ENCODE measurements at places on chromosomes 7 and 10.

DNA sequence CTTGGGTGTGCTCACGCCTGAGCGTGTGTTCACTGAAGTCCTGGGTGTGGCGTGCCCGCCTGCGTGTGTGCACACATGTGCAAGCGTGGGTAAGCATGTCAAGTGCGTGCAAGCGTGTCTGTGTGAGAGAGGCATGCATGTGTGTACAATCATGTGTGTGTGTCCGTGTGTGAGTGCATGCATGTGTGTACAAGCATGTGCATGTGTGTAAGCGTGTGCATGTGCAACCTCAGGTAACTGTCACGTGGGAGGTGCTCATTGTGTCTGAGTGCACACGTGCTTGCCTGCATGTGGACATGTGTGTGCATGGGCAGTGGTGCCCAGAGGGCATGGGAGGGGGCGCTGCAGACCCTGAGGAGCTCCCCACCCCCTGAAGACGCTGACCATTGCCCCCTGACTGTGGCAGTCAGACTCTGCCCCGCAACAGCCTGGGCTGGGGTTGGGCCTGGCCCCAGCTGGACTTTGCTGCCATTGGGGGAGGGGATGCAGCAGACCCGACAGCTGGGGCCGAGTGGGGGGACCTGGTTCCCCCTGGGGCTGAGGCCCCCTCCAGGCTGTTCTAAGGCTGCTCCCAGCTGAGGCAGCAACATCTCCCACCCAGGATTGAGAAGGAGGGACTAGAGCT, 88.1 kb downstream of the UNCX start:
- DNase-seq = no peak

DNA sequence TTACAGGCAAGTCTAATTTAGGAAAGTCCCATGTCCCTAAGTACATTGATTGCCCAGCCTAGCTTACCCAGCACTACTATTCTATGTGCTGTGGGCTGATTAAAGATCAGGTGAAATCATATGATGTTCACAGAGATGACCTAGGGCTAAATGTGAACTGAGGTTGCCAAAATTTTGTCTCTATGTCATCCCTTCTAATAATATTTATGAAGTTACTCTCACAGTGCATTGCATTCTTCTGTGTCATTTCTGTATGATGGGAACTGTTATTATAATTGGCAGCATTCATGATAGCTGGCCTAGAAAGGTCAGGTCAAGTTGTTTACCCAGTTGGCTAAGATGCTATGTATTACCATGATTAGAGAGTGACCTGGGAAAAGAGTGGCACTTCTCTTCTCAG, 2.8 kb upstream of the PDK4 start:
- no peak for DNase-seq

DNA sequence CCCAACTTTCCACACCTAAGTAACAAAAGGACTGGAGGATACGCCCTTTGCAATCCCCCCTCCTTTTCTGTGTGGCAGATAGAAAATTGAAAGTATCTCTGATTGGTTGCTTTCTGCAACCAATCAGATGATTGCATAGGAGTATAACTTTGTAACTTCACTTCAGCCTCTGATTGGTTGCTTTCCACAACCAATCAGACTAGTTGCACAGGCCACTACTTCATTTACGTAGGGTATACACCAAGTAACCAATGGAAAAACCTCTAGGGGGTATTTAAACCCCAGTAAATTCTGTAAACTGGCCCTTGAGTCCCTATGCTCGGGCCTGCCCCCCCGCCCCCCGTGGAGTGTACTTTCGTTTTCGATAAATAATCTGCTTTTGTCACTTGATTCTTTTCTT, 1080.4 kb downstream of the CNTNAP2 start:
- DNase-seq = no peak

- no peak for DNase-seq
Measured at GRCh38 chr10:110512461-110513187, 14.9 kb downstream of the DUSP5 start.

DNA sequence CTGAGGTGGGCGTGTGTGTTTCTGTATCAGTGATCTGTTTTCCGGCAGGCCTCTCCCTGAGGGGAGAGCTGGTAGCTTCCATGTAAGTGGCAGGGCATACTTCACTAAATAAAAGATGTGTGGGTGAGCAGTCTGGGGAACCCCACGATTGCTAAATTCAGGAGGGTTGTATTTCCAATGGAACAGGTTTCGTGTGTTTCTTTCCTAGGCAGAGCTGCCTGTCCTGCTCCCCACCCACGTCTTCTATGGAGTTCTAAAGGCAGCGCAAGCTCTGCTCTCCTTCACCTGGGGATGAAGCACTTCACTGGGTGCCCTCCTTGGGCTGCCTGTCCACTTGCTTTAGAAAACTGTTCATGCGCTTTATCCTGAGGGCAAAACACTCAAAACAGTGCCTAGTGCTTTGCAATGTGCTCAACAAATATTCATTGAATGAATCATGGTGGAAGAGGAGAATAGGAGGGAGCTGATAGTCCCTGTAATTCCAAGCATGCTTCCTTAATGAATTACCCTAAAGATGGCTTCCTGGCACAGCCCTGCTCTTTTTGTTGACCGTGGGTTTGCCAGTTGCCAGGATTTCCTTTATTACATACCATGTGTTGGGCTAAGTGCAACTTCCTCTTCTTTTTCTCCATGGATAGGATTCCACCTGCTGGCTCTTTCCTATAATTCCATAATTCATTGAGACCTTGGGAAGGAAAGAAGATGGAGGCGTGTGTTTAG, 50.6 kb upstream of the SRPK2 start:
- peak; percentile 23 for DNase-seq

DNA sequence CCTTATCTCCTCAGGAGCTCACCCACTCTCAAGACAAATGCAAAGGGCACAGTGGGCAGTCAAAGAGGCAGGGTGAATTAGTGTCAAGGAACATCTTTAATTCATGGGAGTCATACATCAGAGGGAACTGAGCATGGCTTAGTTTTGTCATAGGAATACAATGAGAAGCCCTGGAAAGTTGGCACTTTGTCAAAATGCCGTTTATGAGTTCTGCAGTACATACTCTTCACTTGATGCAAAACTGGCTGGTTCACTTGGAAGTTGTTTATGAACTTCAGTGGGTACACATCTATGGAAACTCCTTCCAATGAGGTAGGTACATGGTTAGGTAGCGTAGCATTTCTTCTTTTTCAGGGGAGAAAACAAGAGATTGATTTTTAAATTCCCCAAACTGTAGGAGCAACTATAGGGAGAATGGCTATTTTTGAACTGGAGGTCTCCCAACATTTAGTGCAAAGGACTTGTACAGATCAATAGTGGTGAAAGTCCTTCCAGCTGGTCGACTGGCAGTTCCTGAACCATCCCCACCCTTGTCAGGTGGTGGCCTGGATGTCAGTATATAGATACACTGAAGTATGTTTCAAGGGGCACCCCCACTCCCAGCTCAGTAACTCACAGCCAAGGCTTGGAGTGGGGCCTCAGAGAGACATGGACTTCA, 580.5 kb downstream of the REEP3 start:
- no peak for DNase-seq

- DNase-seq = no peak
Measured at GRCh38 chr10:89352802-89353201, 25.0 kb downstream of the IFIT3 start.

DNA sequence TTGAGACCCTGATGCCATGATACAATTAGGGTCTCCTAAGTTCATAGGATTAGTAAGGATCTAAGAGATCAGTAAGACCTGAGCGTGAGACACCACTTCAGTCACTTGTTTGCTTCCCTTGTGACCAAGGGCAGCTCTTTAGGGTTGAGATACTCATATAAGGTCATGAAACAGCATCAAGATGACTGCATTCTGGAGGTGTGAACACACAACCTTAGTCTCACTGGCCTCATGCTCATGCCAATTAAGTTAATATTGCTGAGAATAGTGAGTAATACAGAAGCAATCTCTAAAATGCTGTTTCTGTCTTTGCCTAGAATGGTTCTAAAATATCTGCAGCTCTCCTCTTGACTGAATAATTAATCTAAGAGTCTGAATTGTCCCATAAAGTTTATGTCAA, 39.6 kb upstream of the KLHL7 start:
- no peak for DNase-seq

DNA sequence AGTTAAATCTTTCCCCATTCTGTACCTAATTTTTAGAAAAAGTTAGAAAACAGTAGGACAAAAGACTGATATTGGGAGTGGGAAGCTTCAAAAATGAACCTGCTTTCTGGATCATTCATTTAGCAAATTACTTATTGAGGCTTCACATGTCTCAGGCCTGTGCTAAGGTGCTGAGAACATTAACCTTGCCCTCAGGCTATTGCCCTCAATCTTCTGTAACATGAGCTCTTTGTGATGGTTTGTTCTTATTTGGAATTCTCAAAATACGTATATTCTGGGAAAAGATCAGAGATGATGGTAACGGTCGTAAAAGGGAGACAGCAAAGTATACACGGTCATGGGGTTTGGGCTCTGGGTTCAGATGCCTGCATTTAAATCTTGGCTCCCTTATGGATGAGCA, 39.5 kb upstream of the PRKG1 start:
- no peak for DNase-seq

DNA sequence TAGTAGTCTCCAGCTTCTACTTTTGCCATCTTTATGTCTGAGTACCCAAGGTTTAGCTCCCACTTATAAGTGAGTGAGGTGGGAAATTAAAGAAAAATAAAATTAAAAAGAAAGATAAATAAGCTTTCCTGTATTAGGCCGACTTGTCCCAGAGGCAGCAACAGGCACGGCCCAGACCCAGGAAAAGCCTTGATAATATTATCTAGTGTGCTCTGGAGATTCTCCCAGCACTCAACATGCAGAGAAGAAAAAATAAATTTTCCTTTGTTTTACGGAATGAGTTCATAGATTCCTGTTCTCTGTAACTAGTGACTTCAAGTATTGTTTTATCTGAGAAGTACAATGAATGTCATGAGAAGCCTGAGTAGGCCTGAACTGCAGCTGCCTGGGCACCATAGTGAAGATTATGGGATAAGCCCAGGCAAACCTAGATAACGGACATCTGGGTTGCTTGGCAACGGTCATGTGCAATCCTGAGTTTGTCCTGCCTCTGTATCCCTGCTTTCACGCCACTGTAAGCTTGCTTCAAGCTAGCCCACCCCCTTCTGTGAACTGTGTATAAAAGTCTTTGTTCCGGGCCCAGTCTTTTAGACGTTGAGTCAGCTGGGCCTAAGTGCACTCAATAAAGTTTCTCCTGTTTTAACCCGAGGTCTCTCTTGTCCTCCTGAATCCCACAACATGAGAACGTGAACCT, 6.4 kb downstream of the ATE1 start:
- DNase-seq = no peak

GRCh38 chr7:24799506-24799905, 42.2 kb upstream of the GSDME start:
- DNase-seq = no peak

DNA sequence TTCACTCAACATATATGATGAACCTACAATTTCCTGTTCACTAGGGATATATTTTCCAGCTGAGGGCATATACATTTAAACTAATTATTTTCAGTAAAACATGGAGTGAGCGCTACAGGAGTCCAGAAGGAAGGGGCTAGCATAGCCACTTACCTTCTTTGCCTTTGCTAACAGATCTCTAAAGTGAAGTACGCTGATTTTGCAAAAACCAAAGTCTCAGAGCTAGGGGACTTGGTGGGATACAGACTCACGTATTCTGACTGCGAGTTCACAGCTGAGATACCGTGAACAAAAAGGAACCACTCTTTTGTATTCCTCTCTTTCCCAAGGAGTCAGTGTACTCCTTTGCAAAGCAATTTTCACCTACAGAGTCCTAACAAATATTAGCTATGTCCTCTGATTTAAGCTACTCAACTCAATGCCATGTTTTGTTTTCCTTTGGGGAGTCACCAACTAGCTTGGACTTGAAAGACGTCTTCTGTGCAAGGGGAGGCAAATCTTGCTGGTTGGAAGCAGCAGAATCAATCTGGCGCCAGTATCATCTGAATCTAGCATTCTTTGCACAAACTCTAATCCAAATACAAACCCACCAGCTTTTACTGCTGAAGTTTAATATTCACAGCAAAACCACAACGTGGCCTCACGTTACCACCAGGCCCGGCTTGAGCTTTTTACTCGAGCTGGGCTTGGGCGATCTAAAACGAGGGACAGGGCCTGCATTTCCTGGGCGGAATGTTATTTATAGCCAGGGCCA, 657 bp downstream of the CDNF start:
- DNase-seq = no peak

DNA sequence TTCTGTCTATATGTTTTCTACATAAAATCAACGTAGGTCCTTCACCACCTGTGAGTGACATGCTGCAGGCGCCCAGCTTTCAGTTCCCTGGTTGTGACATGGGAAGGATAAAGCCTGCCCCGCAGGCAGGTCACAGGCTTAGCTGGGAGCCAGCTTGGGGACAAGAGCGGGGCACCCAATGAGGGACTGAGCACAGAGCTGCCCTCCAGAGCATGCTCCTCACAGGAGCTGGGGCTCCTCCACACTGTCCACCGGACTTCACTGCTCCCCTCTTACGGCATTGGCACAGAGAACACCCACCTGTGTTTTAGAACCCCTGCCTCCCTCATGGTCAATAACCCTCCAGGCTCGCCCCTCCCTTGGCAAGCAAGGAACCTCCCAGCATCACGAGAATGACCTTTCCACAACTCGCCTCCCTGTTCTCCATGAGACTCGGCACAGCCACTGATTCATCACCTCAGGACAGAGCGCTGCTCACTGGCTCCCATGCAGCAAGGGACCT, 187.1 kb downstream of the TNS3 start:
- no peak for DNase-seq
